SK-N-MC (cell line): ENCODE measurements at places on chromosomes 1 and 21.

DNA sequence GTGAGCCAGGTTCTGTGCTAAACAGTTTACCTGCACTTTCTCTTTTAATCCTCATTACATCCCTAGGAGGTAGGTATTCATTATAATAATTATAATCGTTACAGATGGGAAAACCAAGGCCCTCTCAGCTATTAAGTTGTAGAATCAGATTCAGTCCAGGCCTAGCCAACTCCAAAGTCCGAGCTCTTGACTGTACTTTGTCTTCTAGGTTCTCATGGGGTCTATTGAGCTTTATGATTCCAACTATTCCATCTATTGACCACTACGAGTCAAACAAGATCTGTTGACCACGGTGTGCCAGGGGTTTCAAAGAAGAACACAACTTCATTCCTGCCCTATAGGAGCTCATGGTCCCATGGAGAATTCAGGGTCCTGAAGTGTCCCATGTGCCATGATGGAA, 2.0 kb downstream of the IFNLR1 start:
- no peak for DNase-seq

GRCh38 chr1:74470251-74470650, 42.2 kb downstream of the LRRC53 start:
- DNase-seq, result no peak

GRCh38 chr1:103239034-103239433, 130.7 kb upstream of the COL11A1 start:
- no peak for DNase-seq

GRCh38 chr21:20647607-20648006, 350.6 kb upstream of the NCAM2 start:
- peak; percentile 42 for DNase-seq

- no peak for DNase-seq
Observed at GRCh38 chr1:182611326-182611725, 7.1 kb upstream of the RGS16 start.

GRCh38 chr1:219317762-219318353, 144.2 kb downstream of the LYPLAL1 start:
- DNase-seq, result no peak

GRCh38 chr1:245686446-245687030, 531.8 kb downstream of the KIF26B start:
- DNase-seq, result no peak

GRCh38 chr1:109624201-109625010, 4.8 kb downstream of the AMPD2 start:
- no peak for DNase-seq

GRCh38 chr1:208763971-208764370, 519.8 kb upstream of the PLXNA2 start:
- no peak for DNase-seq

DNA sequence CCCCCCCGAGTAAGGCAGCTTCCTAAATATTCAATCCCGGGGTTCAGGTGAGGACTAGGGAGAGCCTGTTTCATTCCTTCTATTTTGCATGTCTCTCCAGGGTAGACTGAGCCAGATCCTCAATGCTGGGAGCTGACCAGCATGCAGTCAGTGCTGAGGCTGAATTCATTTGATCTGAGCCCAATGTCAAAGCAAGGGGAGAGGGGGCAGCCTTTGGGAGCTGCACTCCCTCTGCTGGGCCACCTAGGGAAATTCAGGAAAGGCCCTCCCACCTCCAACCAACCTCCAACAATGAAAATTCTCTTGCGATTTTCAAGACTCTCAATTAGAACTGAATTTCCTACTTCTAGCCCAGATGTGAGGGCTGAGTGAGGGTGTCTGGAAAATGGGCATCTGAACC, 371.2 kb downstream of the NPHP4 start:
- DNase-seq, result no peak

DNA sequence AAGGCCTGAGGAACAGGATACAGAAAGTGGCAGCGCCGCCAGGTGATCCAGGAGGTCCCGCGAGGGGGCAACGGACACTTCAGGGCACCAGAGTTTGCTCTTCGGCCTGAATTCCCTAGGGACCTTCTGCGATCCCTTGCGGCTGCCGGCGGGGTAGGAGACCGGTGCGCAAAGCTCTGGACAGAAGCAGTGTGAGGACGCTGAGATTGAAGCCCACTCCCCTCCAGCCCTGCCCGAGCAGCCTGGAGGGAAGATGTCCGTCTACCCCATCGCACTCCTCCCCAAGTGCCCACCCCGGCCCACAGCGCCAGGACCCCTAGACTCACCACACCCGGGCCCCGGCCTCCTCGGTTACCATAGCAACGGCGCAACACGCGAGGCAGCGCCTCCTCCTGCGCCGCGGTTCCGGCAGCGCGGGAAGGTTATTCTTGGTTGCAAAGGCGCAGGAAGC, at the start of gene ANKRD45:
Gene ANKRD45, minus strand, starts transcription at position 361 of the 451 bp plus-strand sequence. CDS start 10,433 bp downstream, outside the sequence.
- no peak for DNase-seq

- no peak for DNase-seq
Observed at GRCh38 chr1:10863886-10864285, 67.4 kb upstream of the CASZ1 start.

DNA sequence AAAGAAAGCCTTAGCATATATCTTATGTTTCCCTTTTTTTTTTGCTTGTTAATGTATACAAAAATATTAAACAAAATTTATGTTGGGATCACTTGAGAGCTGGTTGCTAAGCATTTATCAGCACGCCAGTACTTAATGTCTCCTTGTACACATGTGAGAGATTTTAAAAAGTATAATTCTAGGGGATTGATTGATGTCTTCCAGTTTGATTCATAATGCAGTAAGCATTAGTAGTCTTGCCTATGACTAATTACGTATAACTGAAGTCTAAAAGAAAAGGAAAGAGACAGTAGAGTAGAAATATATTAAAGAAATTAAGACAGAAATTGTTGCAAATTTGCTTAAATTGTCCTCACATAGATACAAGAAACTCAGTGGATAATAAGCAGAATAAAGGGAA, 1630.4 kb upstream of the B3GALT2 start:
- no peak for DNase-seq

GRCh38 chr1:246784621-246785493, 60.6 kb downstream of the SCCPDH start:
- DNase-seq, result no peak

DNA sequence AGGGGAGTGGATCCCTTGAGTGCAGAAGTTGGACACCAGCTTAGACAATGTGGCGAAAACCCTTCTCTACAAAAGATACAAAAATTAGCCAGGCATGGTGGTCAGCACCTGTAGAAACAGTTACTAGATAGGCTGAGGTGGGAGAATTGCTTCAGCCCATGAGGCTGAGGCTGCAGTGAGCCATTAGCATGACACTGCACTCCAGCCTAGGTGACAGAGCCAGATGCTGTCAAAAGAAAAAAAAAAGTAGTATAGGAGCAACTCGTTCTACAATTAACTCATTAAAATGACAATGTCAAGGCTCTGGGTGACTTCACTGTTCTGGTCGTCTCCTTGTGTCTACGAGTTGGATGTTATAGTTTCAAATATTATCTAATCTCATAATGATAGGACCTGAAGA, 370.6 kb upstream of the NCAM2 start:
- no peak for DNase-seq

- no peak for DNase-seq
Observed at GRCh38 chr1:35572296-35572695, 818 bp upstream of the TFAP2E start.

GRCh38 chr21:44726826-44727225, 15.5 kb upstream of the TSPEAR start:
- DNase-seq, result no peak

- DNase-seq, result peak; percentile 64
Observed at GRCh38 chr1:238073991-238074390, 183.3 kb upstream of the ZP4 start.

GRCh38 chr1:53016705-53017104, 45.3 kb upstream of the PODN start:
- DNase-seq, result no peak

GRCh38 chr1:197622371-197622770, 152.9 kb downstream of the DENND1B start:
- no peak for DNase-seq

GRCh38 chr1:61055110-61055614, 27.2 kb upstream of the NFIA start:
- DNase-seq, result no peak

GRCh38 chr1:156258859-156259258, 11.0 kb upstream of the PAQR6 start:
- no peak for DNase-seq

- peak; percentile 94 for DNase-seq
Observed at GRCh38 chr1:159055181-159055641, 21.4 kb downstream of the AIM2 start.

- no peak for DNase-seq
Observed at GRCh38 chr1:6004412-6005123, 12.3 kb upstream of the NPHP4 start.

- no peak for DNase-seq
Observed at GRCh38 chr1:12147201-12147701, 19.5 kb upstream of the TNFRSF1B start.

- DNase-seq, result no peak
Observed at GRCh38 chr1:36876990-36877389, 157.3 kb downstream of the GRIK3 start.

DNA sequence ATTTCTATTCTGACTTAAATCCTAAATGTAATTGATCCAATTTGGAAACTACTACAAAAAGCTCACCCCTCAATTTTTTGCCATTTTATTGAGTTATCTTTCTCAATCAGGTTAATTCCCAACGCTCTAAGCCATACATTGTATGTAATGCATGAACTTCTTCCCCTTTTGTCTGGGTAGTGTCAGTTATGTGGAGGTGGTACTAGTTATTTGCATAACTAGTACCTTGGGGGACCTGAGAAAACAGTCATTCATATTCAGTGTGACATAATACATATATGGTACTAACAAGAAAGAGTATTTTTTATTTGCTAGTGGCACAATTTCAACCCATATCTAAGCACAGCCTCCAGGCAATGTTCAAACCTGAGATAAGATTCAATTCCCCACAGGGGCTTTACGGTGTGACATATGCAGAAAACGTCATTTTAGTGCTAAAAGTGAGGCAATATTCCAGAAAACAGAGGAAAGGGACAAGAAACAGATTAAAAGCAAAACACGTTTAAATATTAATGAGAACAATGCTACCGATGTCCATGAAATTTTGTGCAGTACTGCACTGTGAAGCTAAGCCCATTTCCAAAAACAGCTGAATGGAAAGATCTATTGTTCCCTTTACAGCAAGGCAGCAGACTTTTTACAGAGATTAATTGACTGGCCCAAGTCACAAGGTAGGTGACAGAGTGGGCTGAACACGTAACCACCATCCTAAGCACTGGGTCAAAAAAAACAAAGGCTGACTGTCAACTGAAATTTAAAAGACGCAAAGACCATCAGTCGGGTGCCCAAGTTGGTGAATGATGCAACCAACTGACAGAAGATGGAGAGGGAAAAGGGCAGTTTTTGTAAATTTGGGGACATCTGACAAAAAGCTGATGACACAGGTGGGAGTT, 1.4 kb downstream of the HLCS start:
- DNase-seq, result no peak

- DNase-seq, result no peak
Observed at GRCh38 chr1:1788646-1789431, 10.6 kb upstream of the NADK start.

DNA sequence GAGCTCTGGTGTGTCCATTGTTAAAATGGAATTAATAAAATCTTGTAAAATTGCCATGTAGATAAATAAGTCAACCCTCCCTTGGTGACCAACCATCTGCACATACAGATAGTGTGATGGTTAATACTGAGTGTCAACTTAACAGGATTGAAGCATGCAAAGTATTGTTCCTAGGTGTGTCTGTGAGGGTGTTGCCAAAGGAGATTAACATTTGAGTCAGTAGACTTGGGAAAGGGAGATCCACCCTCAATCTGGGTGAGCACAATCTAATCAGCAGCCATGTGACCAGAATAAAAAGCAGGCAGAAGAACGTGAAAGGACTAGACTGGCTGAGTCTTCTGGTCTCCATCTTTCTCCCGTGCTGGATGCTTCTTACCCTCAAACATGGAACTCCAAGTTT, 174.8 kb downstream of the LTN1 start:
- DNase-seq, result no peak

GRCh38 chr1:25683177-25683576, 66.6 kb downstream of the MAN1C1 start:
- DNase-seq, result no peak

DNA sequence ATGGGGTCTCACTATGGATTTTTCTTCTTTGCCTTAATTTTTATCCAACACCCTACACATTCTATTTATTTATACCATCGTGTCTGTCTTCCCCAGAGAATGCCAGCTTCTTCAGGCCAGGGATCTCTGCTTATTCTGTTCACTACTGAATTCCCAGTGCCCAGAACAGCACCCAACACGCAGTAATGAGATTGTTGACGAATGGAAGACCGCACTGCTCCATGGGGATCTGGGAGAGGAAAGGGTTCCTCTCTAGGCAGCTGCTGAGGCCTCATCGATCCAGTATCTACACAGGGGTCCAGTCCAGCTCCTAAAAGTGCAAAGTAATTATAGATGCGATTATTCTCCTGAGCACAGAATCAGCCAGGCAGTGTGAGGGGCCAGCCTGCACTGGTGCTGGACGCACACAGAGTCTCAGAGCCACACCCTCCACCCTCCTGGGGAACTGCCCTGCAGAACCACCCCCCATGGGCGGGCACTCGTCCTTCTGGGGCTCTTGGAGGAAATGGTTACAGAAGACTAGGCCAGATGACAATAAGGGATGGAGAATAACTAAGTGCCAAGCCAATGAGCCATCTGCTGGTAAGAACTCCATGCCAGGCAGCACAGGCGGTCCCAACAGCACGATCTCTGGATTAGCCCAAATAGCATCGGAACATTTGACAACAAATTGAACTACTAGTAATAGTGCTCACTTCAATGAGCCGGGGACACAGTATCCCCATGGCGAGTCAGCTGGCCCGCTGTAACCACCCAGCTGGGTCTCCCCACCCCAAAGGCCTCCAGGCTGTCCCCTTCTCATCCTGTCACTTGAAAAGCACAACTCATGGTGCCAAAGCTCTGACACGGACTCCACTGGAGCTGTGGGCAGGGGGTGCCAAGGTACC, 1.7 kb upstream of the PDE9A start:
- DNase-seq, result no peak

- no peak for DNase-seq
Observed at GRCh38 chr1:228742281-228742860, 7.1 kb downstream of the RHOU start.

- no peak for DNase-seq
Observed at GRCh38 chr1:2425892-2426291, 13.5 kb upstream of the PEX10 start.

GRCh38 chr1:41805771-41806471, 112.8 kb downstream of the HIVEP3 start:
- no peak for DNase-seq

GRCh38 chr1:170531758-170532657, at the start of gene GORAB:
TSS of gene GORAB (plus strand) at chr1:170532166. CDS start at chr1:170532224, 58 bp downstream.
- peak; percentile 61 for DNase-seq

- no peak for DNase-seq
Observed at GRCh38 chr1:52153010-52153409, 11.1 kb downstream of the ZFYVE9 start.

DNA sequence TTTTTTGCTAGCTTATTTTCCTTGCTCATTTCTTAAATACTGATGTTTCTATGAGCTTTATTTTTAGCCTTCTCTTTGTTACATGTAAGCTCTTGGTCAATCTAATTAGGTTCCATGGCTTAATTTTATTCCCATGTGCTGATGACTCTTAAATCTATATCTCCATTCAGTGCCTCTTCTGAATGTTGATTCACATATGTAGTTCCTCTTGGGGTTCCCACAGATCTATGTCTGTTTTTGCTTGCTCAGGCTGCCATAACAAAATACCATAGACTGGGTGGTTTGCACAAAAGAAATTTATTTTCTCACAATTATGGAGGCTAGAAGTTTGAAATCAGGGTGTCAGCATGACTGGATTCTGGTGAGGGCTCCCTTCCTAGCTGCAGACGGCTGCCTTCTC, 58.3 kb upstream of the PLA2G4A start:
- DNase-seq, result no peak
